ENCODE measurements at places on chromosomes 12 and 14.

DNA sequence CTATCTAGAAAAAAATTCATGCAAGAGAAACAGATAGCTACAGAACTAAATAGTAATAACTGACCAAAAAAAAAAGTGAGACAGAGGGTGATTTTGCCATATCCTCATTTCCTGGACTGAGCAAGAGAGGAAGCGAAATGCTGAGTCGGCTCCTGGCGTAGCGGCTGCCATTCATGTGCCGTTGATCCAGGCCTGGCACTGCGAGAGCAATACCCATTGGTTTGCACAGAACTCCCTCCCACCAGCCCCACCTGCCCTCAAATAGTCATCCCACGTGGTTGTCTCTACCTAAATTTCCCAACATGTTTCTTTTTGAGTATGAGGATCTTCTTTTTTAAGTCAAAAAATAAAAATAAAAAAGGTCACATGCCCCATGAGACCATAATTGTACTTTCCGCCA is 9.4 kb upstream of the WNT5B start:
- DNase-seq: no peak

DNA sequence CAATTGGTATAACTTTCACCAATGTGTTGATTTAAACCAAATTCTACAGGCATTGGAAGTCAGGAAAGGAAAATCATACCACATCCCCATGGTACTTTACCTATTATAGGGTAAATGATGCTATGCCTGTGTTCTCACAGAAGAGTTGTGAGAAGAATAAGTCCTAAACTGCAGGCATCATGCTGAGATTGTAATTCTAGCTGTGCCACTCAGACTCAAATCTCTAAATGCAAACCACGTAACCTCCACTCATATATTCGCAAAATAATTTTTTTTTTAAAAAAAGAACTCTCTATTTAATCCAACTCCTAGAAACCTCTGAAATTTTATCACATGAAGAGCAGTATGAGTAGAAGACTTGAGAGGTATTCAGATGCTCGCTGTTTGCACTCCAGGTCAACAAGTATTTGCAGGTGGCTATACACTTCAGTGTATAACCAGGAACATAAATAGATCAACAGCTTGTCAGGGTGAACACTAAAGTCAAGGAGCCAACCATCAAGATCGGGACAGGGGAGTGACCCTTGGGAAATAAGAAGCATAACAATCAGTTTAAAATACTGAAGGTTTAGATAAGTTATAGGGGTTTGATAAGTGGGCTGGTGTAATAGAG is 110.1 kb downstream of the SLC25A21 start:
- DNase-seq: no peak

DNA sequence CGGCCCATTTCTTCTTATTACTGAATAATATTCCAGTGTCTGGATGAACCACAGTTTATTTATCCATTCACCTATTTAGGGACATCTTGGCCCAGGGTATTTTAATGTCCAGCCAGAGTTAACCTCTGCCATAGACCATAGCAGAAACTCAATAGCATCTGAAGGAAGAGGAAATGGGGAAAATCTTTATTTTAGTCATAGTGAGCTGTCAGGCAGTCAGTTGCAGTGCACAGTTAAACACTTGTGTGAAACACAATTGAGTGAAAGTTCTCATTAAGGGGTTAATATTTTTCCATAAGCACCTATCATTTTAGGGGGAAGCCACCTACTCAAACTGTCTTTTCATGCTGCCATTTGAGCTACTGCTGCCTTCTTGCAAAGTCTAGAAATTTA is 197.3 kb upstream of the PPFIA2 start:
- no peak for DNase-seq

DNA sequence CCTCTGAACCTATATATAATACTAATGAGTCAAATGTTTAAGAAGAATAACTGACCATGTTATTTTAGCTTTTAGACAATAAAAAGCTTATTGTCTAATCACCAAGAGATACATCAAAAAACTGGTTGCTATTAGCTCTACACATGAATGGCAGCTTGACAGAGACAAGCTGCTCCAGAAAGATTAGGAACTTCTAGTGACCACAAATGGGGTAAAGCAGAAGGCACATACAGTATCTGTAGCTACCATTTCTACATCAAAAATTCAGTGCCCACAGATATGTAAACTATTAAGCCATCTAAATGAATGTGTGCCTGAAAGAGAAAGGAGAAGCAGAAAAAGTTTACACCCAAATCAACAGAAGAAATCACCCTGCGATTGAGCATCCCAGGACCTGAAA is 2.4 kb downstream of the AREL1 start:
- DNase-seq: no peak

DNA sequence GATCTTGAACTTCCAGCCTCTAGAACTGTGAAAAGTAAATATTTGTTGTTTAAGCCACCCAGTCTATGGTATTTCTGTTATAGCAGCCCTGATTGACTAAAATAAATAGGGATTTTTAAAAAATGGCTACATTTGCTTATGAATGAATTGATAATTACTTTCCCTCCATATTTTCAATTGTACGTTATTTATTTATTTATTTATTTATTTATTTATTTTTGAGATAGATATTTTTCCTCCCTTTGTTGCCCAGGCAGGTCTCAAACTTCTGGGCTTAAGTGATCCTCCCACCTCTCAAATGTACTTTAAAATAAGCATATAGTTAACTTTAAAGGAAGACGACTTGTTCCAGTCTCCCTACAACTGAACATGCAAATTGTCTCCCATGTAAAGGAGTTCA is 76.0 kb upstream of the HMGA2 start:
- DNase-seq: no peak

DNA sequence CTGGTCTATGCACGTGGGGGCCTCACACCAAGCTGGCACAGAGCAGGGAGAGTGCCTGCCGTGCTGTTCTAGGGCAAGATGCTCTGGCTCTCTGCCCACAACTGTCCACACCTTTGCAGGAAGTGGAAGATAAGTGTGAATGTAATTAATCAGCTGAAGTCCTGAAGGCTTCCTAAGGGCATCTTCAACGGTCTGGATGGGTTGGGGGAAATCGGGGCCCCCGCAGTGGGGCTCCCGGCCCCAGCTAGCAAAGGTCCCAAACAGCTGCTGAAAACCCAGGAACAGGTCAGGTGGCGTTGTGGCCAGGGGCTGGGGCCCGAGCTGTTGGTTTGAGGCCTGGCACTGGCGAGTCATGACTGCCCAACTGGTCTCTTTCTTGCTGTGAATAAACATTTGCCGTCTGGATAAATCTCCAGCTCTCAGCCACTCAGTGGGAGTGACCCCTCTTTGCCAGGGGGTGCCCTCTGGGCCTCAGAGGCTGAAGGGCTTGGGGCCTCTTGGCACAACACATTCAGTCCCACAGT is 6.7 kb upstream of the SLC25A29 start:
- DNase-seq: no peak

DNA sequence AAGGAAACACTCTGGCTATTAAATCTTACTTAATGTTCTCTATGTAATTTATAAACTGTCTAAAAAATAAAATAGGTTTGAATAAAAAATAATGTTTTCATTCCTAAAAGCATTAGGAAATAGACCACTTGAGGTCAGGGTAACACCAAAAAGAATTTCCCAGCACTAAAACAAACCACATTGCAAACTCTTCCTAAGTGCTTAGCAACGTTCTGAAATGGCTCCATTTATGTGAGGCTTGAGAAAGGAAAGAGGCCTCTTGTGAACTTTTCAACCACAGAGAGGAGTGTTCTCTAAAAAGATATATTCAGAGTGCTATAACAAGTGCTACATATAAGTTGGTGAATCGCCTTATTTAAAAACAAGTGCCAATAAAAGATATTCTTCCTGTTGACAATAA is 42.7 kb downstream of the ALX1 start:
- DNase-seq: no peak

DNA sequence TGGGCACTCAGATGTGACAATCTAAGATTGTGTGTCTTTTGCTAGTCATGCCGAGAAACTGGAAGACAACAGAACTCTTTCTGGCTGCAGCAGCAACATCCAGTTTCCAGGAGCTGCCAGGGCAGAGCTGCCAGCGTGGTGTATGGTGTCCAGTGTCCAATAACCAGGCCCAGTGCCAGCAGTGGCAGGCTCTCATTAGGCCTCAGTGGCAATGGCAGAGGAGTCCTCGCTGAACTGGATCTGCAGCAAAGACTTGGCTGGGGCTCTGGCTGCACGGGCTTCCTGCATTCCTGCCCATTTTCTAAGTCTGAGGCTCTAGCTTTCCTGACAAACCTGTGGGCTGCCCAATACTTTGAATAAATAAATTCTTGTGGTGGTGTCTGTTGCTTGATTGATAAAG is 26.2 kb upstream of the PPM1A start:
- no peak for DNase-seq

DNA sequence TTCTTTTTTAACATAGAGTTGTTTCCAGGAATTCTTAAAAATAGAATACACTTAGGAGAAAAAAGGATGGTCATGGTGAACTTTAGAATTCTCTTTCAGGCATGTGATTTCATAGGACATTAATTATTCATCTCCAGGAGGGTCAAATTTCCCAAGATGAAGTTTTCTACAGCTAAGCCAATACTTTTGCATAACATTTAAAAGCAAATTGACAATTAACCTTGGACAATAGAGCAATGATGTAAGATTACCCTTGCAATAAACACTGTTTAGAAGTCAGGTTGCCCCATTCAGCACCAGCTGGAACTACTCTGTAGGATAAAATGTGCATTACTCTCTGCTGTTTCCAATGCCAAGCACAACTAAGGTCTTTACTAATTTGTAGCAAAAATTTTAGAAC is 49.5 kb downstream of the SIX1 start:
- DNase-seq: no peak

GRCh38 chr12:12684375-12685106 is 11.4 kb downstream of the GPR19 start:
- DNase-seq: no peak

DNA sequence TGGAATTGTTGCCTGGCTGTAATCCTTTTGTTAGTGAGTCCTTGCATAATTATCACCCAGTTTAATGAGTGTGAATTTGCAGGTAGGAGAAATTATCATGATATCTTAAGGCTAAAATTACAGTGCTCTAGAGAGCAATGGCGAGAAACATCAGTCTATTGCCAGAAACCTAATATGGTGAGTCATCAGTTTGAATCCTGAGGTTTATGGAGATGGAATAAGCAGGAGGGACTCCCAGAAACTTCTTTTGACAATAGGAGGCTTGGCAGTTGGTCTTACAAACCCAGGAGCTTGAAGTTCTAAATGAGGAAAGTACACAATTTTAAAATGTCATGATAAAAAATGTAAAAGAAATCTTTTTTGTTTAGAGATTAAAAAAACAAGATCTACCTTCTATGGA is 31.5 kb upstream of the CRADD start:
- DNase-seq: no peak

- DNase-seq: no peak
Observed at GRCh38 chr12:6695313-6696045, 5.1 kb downstream of the PIANP start.

DNA sequence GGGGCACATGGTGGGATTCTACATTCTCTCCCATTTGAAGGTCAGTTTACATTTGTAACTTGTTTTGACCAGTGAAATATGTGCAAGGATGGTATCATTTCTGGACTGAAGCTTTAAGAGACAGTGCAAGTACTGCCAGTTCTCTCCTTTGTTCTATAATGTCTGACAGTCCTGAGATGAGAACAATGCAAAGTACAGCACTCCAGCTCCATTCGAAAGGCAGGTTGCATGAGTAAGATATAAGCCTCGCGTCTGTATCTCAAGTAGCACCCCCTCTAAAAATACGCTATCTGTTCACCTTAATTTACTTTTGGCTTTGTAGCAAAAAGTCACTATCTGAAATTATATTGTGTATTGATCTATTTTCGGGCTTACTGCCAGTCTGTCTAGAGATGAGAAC is 1122.2 kb upstream of the TMEM132C start:
- DNase-seq: no peak

GRCh38 chr12:2372178-2372577 is 319.4 kb downstream of the CACNA1C start:
- no peak for DNase-seq

DNA sequence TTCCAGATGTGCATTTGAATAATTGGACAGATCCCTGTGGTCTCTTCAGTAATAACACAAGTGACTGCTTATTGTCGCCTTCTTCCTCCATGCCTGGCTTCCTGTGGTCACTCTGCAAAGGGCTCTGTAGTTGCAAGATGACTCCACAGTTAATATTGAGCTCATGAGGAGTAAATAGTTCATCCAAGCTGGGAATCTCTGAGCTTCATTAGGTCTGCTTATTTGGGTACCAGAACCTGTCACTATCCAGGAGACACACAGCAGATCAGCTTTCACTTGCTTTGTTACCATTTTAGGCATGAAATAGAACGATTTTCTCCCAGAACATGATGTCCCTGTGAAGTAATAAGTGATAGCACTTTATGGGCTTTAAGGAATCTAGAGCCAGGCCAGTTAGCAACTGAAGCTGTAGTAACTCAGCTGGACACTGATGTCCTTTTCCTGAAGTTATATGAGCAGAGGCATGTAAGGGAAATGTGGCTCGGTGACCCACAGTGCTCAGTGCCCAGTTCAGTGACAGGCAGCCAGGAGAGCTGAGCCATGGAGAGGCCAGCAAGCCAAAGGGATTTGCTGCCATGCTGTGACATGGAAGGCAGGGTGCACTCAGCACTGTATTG is 50.1 kb downstream of the CRADD start:
- no peak for DNase-seq

- no peak for DNase-seq
Observed at GRCh38 chr12:48967991-48968390, 3.5 kb downstream of the WNT10B start.

DNA sequence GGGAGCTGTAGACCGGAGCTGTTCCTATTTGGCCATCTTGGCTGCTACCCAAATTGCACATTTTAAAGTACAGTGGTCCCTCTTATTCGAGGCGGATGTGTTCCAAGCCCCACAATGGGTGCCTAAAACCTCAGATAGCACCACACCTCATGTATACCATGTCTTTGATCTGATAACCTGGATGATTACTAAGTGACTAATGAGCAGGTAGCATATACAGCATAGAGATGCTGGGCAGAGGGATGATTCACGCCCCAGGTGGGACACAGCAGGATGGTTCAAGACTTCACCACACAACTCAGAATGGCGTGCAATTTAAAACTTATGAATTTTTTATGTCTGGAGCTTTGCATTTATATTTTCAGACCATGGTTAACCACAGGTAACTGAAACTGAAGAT is 255.0 kb downstream of the AKAP6 start:
- no peak for DNase-seq

DNA sequence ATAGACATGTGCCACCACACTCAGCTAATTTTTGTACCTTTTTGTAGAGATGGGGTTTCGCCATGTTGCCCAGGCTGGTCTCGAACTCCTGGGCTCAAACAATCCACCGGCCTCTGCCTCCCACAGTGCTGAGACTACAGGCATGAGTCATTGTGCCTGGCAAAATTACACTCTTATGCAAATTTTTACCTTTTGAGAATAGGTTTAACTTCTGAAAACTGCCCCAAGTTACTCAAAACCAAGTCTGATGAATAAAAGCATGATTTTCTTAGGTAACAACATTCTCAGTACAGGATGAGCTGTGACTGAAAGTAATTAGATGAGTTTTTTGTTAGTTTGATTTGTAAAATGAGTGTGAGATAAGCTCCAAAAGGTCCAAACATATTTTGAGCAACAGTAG is 166.0 kb downstream of the RPS29 start:
- no peak for DNase-seq
